ENCODE measurements at places on chromosomes 6 and 20. TPM values are rescaled to one million over a fixed set of nuclear protein-coding genes. Genes with fewer than 3 reads are reported as not detected.

GRCh38 chr6:140039364-140039763, 664.9 kb upstream of the CITED2 start:
- no peak for DNase-seq

DNA sequence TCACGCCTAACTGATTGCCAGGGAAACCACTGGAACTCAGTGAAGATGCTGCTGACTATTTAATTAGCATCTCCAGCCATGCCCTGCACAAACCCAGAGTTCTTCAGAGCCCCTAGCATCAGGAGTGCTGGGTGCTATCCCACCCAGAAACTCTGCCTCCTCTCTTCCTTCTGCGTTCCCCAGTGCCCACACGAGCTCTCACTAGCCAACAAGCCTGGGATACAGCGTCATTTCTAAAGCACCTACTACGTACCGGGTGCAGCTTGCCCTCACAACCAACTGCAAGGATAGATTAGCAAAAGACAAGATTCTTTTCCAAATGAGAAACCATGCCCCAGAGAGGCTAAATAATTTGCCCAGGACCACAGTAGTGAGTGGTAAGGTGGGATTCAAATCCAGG, 105.2 kb upstream of the FOXP4 start:
- DNase-seq: no peak

GRCh38 chr6:121008553-121008952, 325.7 kb downstream of the TBC1D32 start:
- DNase-seq: no peak

HCK gene
- polyA plus RNA-seq: 0.05 TPM

GRCh38 chr20:36848078-36848660, 27.8 kb upstream of the TLDC2 start:
- DNase-seq: peak; percentile 70

GABRR1 gene
- polyA plus RNA-seq: not detected

GRCh38 chr6:1337791-1338190, 25.9 kb downstream of the FOXQ1 start:
- no peak for DNase-seq

TREML2 gene
- not detected for polyA plus RNA-seq

GRCh38 chr6:33075568-33076405, at the start of gene HLA-DPB1:
Gene HLA-DPB1, plus strand, starts transcription at chr6:33075990. Its CDS starts 52 bp downstream, at chr6:33076042.
- peak; percentile 14 for DNase-seq

DNA sequence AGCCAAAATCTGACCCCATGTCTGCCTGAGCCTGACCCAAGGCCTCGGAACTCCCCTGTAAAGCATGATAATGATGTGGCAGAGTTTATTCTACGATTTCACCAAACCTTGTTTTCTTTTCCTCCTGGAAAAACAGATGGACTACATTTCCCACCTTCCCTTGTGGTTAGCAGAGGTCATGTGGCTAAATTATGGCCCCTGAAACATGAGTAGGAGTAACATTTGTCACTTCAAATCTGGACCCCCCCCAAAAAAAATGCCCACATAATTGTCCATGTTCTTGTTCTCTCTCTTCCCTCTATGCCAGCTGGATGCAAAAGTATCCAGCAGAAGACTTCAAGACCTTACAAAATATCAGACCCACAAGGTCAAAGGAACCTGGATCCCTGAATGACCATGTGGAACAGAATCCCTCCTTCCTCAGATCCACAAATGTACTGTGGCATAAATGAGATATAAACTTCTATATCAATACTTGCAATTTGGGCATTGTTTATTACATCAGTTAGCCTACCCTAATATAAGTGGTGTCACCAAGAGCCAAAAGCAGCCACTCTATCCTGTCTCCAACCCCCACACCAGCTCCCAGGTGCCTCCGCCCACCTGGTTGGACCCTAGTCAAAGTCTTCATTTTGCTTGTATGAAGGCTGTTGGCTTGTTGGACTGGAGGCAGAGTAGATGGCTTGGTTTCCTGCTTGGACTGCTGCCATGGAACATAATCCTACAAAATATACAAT, 1.4 kb downstream of the C20orf96 start:
- DNase-seq: no peak

OR12D3 gene
- polyA plus RNA-seq: not detected

KCNK16 gene
- not detected for polyA plus RNA-seq

PRKN gene
- 0.42 TPM for polyA plus RNA-seq

- no peak for DNase-seq
Measured at GRCh38 chr6:143135797-143136561, 75.3 kb downstream of the AIG1 start.

C20orf141 gene
- 0.12 TPM for polyA plus RNA-seq

ZNF76 gene
- polyA plus RNA-seq: 13.7 TPM

Data from BJ (cell line).